ENCODE measurements at places on chromosomes 1 and 21.

DNA sequence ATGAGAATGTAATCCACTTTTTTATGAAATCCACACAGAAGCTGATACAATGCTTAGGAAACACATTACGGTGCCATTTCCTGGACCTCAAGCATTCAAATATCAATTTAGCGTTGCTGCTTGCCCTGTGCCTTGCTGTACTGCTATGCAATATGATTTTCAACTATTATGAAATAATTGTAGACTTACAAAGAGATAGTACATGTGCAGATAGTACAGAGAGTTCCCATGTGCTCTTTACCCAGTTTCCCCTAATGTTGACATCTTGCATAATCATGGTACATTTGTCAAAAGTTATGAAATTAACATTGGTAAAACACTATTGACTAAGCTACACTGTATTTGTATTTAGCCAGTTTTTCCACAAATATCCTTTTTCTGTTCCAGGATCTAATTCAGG lies 37.7 kb upstream of the PTBP2 start:
- DNase-seq, result no peak

DNA sequence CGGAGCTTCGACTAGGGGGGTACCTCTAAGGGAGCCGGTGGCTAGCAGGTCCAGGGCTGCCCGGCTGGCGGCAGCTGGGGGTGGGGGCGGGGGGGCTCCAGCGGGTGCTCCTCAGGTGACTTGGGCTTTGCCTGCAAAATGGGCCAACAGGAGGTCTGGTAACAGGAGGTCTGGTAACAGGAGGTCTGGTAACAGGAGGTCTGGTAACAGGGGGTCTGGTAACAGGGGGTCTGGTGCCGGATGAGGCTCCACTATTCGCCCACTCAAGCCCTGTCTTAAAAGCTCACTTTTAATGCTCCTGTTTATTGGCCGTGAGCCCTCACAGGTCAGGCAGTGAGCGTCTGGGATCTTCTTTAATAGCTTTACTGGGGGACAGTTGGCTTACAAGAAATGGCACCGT lies 40.4 kb upstream of the ACTRT2 start:
- no peak for DNase-seq

DNA sequence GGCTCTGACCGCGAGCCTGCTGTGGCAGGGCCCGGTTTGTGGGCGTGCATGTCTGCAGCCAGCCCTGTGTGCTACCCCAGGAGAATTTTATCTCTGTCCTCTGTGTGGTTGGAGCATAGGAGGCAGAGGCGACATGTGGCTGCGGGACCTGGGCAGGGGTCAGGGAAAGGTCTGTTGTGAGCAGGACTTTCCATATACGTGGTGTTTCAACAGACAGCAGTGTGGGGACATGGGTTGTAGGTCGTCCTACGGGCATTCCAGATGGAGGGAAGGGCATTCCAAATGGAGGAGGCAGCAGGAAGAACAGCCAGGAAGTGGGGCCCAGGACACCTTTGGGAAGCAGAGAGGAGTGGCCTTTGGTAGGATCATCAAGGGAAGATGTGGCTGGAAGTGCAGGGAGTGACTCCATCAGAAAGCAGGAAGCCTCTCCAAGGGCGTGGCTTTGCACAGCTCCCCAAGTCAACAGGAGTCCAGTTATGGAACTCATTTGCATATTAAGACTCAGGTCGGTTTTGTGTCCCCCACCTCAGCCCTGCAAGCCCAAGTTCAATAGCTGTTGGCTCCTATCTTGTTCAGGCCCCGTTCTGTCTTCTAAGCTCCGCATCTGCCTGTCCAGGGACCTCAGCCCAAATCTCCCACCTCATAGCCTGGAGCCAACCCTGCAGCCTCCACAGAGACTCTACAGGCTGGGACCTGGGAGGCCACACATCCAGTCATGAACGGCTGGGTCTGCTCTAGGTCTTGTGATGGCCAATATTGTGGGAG lies 309.1 kb downstream of the MATN1 start:
- no peak for DNase-seq

GRCh38 chr1:25643929-25644328 lies 27.3 kb downstream of the MAN1C1 start:
- no peak for DNase-seq

DNA sequence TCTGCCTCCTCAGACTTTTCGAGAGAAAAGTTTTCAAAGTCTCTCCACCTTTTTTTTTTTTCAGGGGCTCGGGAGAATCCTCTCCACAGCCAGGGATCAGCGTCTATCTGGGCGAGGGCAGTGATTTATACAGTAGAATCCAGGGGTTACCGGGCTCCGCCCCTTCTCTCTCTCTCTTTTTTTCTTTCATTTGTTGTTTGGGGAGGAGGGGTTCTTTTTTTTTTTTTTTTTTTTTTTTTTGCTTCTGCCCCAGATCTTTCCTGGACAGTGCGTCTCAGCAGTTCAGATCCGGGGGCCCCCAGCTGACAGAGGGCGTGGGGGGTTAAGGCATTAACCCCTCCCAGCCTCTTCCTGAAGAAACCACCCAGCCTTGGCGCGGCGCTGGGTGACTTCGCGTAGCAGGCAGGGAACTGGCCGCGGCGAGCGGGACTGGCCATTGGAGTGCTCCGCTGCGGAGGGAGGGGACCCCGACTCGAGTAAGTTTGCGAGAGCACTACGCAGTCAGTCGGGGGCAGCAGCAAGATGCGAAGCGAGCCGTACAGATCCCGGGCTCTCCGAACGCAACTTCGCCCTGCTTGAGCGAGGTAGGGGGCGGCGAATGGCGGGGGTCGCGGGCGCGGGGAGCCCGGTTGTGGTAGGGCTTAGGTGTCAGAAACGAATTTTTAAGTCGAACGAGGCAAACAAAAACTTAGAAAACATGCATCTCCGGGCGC lies at the start of gene S1PR1:
S1PR1 (plus strand) TSS at position 504 of the 713 bp plus-strand sequence. CDS start 1,966 bp downstream, outside the sequence.
- DNase-seq, result peak; percentile 76

DNA sequence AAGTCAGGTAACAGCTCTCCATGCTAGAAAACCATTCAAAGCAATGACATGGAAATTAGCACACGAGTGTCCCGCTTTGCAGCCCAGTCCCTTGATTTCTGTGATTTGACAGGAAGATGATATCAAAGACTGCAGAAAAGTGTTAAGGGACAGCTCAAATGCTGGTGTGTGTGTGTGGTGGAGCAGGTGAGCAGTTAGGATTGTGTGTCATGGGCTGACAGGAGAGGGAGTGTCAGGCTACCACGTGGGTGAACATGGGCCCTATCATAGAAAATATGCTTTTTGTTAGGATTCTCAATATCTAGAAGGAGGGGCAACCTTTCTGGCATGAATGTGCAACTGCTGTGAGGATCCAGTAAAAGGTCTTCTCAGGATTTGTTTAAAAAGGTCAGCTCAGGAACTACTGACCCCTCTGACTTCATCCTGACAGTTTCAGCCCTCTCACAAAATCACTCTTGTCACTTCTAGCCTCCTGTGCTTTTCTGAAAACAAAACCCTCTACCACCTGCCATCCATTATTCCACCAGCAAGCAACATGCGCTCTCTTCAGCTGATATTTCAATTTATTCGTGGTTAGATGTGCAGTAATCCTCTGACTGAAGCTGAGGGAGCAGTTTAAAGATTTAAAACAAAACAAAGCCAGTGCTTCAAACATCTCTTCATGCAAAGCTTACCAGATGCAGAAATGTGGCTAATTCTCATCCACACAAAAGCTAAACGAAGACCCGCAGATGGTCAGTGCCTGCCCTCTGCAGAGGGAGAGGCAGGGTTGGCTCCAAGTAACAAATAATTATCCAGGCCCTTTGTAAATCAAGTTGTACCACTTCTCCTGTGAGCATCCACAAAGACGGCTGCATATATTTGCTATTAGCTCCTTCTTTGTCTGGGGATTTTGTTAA lies 397.9 kb downstream of the PTBP2 start:
- DNase-seq, result no peak

GRCh38 chr1:23167353-23168078 lies 1.1 kb downstream of the LUZP1 start:
- no peak for DNase-seq

- no peak for DNase-seq
These were observed 13.6 kb downstream of the PACC1 start for GRCh38 chr1:212401042-212401441.

GRCh38 chr1:64183395-64184002 lies 19.9 kb upstream of the UBE2U start:
- DNase-seq, result no peak

- no peak for DNase-seq
These were observed 11.5 kb upstream of the VAV3 start for GRCh38 chr1:107976431-107976830.

- no peak for DNase-seq
These were observed 124.4 kb downstream of the HUNK start for GRCh38 chr21:31997191-31997590.

DNA sequence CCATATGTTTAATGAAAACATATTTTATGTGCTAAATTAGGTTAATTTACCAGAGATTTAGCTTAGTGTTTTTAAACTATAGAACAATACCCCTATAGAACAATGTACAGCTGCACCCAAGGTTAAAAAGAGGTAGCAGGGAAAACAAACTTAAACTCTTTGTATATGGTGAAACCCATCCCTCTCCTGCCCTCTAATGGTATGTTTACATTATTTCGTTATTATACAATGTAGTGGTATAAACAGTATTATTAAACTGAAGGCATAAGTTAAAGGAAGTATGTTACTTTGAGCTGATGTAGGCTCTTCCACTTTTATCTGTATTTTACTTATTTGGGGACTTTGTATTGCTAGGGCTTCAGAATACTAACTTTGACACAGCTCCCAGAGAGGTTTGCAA lies 16.7 kb upstream of the ZYG11A start:
- DNase-seq, result no peak

- DNase-seq, result no peak
These were observed 47.2 kb downstream of the C1orf21 start for GRCh38 chr1:184433956-184434502.

All from kidney capillary endothelial cell (primary cell).